ENCODE measurements at places on chromosomes 13 and 19. TPM values are rescaled to one million over a fixed set of nuclear protein-coding genes. Genes with fewer than 3 reads are reported as not detected.
A peak's percentile ranks its signal among the peaks of the same experiment; 100 is the strongest.

The ANKRD24 gene
- 1.5 TPM for total RNA-seq

GRCh38 chr19:55146705-55147273 lies 2.2 kb downstream of the TNNT1 start:
- DNase-seq: no peak

The GPR4 gene
- not detected for total RNA-seq

- DNase-seq: no peak
Observed at GRCh38 chr13:25899952-25900351, 151.9 kb downstream of the SHISA2 start.

DNA sequence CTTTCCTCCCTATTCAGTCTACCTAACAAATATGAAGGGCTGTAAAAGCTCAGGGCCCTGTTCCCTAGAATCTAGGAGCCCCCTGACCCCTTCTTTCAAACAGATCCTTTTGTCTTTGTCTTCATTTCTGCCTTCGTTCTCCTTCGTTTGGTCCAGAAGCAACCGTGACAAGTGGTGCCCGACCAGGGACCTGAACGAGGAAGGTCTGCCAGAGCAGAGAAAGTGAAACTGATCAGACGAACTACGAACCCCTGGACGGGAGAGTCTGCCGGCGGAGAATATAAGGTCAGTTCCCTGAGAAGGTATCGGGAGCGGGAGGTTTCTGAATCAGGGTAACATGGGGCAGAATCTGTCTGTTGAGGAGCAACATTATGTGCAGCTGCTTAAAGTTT lies 751 bp downstream of the ERVK3-1 start:
- DNase-seq: no peak

The BEST2 gene
- not detected for total RNA-seq

- DNase-seq: peak; percentile 71
Observed at GRCh38 chr13:72726726-72727416, 558 bp downstream of the MZT1 start.

GRCh38 chr13:21849323-21849722 lies 178.4 kb downstream of the FGF9 start:
- no peak for DNase-seq

GRCh38 chr13:20407759-20408158 lies 117.9 kb downstream of the CRYL1 start:
- DNase-seq: no peak

The SIGLEC8 gene
- total RNA-seq: not detected

The SBK3 gene
- total RNA-seq: not detected

GRCh38 chr19:33388725-33389420 lies 15.4 kb downstream of the CEBPG start:
- peak; percentile 24 for DNase-seq

- peak; percentile 72 for DNase-seq
Observed at GRCh38 chr13:113584870-113585671, 518 bp downstream of the TFDP1 start.

The RNF17 gene
- not detected for total RNA-seq

DNA sequence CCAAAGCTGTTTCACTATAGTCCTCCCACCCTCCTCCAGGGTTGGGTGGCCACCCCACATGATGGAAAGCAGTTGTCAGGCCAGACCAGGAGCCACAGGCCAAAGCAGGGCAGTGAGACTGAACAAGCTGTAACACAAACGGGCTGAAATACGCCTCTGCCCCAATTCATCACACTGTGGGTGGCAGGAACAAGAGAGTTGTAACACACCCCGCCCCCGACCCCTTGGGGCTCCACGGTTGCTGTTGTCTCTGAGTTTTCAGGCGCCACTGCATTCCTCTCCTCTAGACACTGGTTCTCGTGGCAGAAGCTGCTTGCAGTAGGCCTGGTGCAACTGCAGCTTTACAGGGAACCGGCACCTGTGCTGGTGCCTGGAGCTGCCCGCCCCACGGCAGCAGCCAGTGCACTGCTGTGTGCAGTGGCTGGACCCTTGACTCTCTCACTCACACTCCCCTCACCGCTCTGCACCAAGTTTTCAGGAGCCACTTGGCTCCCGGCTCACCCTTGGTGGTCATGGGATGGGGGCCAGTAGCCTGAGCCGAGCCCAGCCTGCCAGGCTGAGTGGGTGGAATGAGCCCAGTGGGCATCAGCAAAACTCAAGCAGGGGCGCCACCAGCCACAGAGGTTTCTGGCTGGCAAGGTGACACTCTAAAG lies 1314.5 kb upstream of the MIR17HG start:
- DNase-seq: no peak

GRCh38 chr19:39631178-39631577 lies 24.5 kb upstream of the LGALS16 start:
- DNase-seq: no peak

DNA sequence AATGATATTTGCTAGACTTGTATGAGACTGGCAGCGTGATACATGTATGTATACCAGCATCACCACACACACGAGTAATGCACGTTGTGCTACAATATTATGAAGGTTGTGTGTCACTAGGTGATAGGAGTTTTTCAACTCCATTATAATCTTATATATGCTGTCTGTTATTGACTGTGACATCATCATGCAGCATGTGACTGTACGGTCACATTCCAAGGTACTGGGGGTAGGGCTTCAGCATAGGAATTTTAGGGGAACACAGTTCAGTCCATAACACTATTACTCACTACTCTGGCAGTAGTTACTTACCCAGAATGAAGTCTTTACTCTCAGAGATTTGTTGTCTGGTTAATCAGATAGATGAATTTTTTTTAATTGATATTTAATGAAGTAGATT lies 91.1 kb downstream of the CDK8 start:
- DNase-seq: no peak
